ENCODE measurements at places on chromosomes 5 and 9. TPM values are rescaled to one million over a fixed set of nuclear protein-coding genes. Genes with fewer than 3 reads are reported as not detected.

DNA sequence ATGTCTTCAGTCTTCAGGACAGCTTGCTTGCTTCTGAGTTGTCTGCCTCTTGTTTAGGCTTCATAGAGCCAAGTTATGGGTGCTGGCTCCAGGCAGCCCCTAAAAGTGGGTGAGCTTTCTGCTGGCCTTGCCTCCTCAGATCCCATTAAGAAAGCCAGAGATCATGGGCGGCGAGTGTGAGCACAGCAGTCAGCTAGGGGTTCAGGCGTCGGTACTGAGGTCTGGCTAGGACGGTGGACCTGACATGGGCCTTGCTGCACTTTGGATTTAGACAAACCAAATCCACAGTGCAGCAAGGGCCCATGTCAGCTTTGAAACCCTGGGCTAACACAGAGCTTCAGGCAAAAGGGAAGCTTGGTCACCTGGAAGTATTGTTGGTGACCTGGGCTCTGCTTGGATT is 17.6 kb downstream of the PSAT1 start:
- no peak overlapping the region for H3K4me3 ChIP-seq
- no peak overlapping the region for H3K27ac ChIP-seq
- H3K36me3 ChIP-seq: no peaks in the 10 kb centered on the region
- no peaks in the 10 kb centered on the region for H3K27me3 ChIP-seq

GRCh38 chr5:176697934-176698538 is 50.8 kb downstream of the TSPAN17 start:
- H3K4me3 ChIP-seq: no peak overlapping the region
- no peak overlapping the region for H3K27ac ChIP-seq
- H3K4me1 ChIP-seq: peaks cover 3% of the 10 kb centered on the region
- DNase-seq: no peak

Gene TERT
- not detected for total RNA-seq

GRCh38 chr9:79020276-79020675 is 551.5 kb upstream of the TLE4 start:
- no peaks in the 10 kb centered on the region for H3K4me1 ChIP-seq
- no peak for DNase-seq
- no peaks in the 10 kb centered on the region for H3K36me3 ChIP-seq
- no peak overlapping the region for H3K27ac ChIP-seq
- H3K4me3 ChIP-seq: no peak overlapping the region

Gene IFNA21
- not detected for total RNA-seq

DNA sequence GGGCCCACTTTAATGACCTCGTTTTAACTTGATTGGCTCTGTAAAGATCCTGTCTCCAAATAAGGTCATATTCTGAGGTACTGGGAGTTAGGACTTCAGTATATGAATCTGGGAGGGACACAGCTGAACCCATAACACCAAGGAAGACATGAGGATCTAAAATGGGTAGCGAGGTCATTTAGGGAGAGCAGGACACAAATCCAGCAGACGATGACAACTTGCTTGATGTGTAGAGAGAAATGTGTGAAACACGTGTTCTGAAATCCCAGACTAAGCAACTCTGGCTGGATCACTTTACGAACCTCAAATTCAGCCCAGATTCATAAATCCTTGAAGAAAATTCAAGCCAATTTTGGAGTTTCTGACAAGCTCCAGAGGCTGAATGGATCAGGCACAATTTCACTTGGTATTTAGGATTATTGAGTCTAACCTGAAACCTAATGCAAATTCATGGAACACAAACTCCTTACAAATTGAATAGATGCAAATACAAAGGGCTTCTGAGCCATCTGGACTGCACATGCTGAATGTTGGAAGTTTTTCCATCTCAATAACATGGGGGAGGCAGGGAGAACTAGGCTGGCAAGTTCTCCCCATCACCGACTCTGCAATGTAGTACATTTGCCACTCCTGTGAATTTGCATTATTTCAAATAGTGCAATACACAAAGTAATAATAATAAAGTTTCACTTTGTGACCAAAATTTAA is 74.0 kb upstream of the SLC30A5 start:
- DNase-seq: no peak
- no peaks in the 10 kb centered on the region for H3K36me3 ChIP-seq
- no peaks in the 10 kb centered on the region for H3K4me1 ChIP-seq
- no peak overlapping the region for H3K4me3 ChIP-seq
- no peaks in the 10 kb centered on the region for H3K27me3 ChIP-seq
- H3K27ac ChIP-seq: no peak overlapping the region

Gene EIF4E1B
- total RNA-seq: 1.6 TPM

GRCh38 chr9:35978792-35979191 is 20.8 kb upstream of the OR2S2 start:
- H3K27ac ChIP-seq: no peak overlapping the region
- H3K4me1 ChIP-seq: no peaks in the 10 kb centered on the region
- no peak for DNase-seq
- H3K27me3 ChIP-seq: no peaks in the 10 kb centered on the region
- H3K36me3 ChIP-seq: no peaks in the 10 kb centered on the region
